Renal cortical epithelial cell (primary cell): ENCODE measurements at places on chromosomes 12 and 14. TPM values are rescaled to one million over a fixed set of nuclear protein-coding genes. Genes with fewer than 3 reads are reported as not detected.

DNA sequence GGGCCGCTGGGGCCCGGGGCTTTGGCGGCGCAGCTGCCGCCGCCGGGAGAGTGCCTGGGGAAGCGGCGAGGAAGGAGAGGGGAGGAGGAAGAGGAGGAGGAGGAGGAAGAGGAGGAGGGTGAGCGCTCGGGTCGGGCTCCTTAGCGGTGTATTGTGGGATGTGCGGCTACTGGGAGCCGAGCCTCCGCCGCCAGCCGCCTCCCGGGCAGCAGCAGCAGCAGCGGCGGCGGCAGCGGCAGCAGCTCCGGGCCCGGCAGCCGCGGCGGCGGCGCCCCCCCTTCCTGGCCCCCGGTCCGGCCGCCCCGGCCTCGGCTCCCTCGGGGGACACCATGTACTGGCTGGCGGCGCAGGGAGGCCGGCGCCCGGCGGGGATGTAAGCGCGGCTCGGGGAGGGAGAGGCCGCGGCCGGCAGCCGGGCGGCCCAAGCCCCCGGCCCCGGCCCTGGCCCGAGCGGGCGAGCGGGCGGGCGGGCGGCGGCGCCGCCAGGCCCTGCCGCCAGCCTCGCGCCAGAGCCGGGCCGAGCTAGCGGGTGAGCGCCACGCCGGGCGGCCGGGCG, at the start of gene SETD1B:
Gene SETD1B (plus strand): TSS at position 149 of the 556 bp plus-strand sequence. CDS start 729 bp downstream, outside the sequence.
- no peak for DNase-seq

Gene PFKM
- 43.1 and 79.3 TPM in 2 replicates for total RNA-seq

- no peak for DNase-seq
These were observed 30.4 kb downstream of the RAP1B start for GRCh38 chr12:68641138-68641537.

Gene DNAI7
- 3.8 TPM in 1 of 2 replicates, not detected in the other for total RNA-seq

DNA sequence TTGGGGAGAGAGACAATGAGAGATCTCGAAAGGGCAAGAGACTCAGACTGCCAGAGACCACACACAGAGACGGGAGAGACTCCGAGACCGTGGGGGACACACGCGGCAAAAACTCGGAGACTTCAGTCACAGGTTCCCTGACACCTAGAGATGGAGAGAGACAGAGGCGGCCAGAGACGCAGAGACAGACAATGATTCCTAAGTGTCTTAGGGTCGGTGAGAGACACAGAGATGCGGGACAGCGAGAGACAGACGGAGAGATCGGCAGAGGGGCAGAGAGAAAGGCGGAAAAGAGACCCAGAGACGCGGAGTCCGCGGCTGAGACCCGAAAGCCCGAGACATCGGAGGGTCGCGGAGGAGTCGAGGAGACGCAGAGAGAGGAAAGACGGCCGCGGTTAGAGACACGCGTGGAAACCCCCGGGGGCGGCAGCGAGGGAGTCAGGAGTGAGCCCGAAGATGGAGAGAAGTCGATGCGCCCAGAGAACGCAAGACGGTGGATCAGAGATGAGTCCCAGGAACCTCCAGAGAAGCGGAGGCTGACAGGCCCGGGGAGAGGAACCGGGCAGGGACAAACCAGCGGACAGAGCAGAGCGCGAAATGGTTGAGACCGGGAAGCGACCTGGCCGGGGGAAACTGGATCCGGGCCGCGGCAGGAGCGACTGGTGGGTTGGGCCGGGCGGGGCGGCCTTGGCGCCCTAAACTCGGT, 7.8 kb downstream of the LHX5 start:
- DNase-seq: no peak

- DNase-seq: peak; percentile 71
These were observed 6.0 kb downstream of the GAPDH start for GRCh38 chr12:6540181-6540877.

Gene LRRC10
- total RNA-seq: not detected in 2 replicates

- DNase-seq: no peak
These were observed 484.6 kb downstream of the AACS start for GRCh38 chr12:125549836-125550235.

Gene AKAP5
- total RNA-seq: 4.7 and 16.3 TPM in 2 replicates

- no peak for DNase-seq
These were observed 144.7 kb downstream of the ADGRD1 start for GRCh38 chr12:131098178-131098981.

DNA sequence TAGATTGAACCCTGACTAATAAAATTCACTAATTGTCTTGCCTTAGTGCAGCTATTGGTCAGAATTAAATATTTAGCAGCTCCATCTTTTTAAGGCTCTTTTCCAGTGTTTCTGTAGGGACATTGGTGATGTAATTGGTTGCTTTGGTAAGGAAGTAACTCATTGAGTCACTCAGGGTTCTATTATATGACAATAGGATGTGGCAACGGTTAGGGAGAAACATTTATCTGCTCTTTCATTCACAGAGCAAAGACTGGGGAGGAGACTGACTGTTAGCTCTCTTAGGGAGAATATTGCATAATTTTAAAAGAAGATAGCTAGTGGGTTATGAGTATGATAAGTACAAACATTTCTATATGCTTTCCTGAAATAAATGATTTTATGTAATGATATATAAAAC, 616.5 kb downstream of the TRHDE start:
- peak; percentile 6 for DNase-seq

- no peak for DNase-seq
These were observed 188.9 kb downstream of the SLC41A2 start for GRCh38 chr12:104769144-104769561.
